Kidney (tissue), 22 donors: ENCODE measurements at places on chromosomes 7 and 10.

DNA sequence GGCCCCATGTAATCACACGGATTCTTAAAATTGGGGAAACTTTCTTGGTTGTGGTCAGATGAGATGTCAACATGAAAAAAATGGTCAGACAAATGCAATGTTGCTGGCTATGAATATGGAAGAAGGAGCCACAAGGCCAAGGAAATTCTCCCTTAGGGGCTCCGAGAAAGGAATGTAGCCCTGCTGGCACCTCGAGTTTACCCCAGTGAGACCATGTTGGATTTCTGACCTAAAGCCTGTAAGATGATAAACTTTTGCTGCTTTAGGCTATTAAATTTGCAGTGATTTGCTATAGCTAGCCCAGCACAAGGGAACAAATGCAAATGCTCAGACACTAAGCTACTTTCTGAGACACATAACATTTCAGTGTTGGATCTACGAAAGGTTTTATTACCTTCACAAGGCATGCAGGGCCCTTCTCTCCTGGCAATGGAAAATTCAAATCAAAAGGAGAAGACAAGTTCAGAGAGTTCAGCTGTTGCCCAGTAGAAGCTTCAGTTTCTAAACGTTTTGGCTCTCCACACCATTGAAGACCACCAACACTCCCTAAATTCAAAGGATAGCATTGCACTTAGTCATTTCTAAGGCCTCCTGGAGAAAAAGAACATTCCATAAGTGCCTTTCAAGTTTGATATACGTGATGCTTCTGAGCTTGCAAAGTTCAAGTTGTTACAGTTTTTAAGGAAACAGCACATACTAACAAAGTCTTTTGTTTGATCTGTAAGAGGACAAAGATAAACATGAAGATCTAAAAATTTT lies 23.4 kb downstream of the MCMBP start:
- no peak for DNase-seq

DNA sequence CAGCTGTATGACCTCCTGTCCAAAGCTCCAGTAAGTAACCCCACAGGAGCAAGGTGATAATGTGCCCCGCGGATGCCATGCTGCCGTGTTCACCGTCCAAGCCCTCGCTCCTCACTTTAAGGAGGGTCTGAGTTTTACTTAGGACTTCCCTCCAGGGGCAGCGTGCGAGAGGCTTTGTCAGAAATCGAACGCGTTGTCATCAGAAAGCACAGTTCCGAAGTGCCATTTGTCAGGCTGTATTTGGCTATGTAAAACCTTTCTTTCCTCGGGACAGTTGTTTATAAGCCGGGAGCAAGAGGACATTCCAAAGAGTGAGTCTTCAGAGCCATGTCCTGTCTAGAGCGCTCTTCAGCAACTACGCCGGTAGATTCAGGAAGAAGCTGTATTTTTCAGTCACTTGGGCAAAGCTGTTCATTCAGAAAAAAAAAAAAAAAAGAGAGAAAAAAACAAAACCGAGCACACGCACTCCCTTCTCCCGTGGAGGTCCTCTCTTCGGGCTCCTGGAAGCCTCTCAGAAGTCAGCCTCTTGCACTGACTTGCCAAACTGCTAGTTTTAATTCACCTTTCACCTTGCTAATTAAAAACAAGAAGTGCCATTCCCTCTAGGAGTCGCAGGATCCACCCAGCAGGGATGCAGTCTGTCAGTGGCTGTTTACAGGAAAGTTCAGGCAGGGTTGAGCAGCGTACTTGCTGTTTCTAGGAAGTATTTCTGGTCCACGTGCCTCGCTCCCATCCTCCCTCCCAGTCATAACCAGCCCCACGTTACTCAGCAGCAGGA lies at the start of gene SEMA3E:
Gene SEMA3E (minus strand): TSS at position 676 of the 778 bp plus-strand sequence.
- peak; percentile 45 for DNase-seq

GRCh38 chr10:61812052-61812721 lies 89.3 kb upstream of the ARID5B start:
- no peak for DNase-seq

GRCh38 chr7:84642611-84643010 lies 448.0 kb upstream of the SEMA3A start:
- no peak for DNase-seq

GRCh38 chr7:25726170-25726780 lies 425.7 kb upstream of the NFE2L3 start:
- DNase-seq, result peak; percentile 39

- DNase-seq, result no peak
Observed at GRCh38 chr7:155355176-155355575, 57.5 kb downstream of the INSIG1 start.

DNA sequence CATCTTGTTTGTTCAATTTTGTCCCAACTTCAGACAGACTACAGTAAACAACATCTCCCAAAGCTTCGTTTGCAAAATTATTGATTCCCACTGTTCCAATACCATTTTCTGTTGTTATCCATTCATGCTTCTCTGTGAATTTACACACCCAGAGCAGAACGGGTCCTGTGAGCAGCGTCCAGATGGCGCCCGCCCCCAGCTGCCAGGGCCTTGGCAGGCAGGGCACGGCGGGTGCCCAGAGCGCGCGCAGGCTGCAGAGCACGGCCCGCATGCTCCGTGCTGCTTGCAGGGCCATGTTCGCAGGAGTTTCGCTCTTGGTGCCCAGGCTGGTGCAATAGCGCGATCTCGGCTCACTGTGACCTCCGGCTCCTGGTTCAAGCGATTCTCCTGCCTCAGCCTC lies 32.5 kb upstream of the SEPTIN7 start:
- no peak for DNase-seq

GRCh38 chr10:104406715-104407650 lies 53.4 kb downstream of the CFAP58 start:
- DNase-seq, result peak; percentile 56

GRCh38 chr7:132996581-132997242 lies 85.2 kb downstream of the CHCHD3 start:
- DNase-seq, result peak; percentile 46

DNA sequence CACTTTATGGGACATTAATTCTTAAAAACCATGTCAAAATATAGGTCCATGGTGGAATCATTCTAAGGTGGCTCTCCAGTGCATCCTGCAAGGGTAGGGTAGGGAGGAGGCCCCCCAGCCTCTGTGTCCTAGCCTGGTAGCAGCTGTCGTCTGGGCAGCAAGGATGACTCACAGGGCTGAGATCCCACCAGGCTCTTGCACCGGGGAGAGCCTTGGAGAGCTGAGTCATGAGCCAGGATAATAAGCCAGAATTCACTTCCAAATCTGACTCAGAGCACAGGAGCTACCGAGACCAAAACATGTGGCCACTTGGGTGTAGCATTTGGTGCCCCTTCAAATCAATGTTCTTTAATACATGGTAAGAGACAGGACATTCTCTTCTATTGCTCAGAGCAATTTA lies 298.5 kb downstream of the NEBL start:
- DNase-seq, result no peak

DNA sequence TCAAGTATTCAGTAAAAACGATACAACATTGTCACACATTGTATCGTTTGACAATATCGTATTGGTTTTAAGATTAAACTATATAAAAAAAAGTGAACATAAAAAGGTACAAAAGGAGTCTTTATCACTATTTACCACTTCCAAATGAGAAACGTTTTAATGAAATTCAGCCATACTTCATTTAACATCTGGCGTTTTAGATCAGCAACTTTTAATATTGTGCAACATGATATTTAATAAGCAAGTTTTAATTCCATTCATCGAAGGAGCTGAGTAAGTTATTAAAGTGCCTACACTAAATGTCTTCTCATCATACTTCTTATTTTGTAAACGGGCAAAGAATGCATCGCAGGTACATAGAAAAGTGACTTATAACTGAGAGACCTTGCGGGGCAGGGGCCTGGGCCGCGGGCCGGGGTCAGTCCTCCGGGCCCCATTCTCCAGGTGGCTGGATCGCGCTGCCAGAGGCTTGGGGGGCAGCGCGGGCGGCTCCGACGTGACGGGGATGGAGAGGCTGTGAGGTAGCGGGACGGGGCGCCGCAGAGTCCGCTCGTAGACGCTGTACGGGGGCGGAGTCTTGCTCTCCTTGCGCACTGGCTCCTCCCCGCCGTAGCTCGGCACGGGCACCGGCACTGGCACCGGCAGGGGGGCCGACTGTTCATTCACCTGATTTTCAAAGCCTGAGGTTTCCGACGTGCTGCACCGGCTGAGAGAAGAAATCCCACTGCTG lies 165.8 kb upstream of the IMMP2L start:
- DNase-seq, result no peak

GRCh38 chr7:25894002-25894901 lies 257.7 kb upstream of the NFE2L3 start:
- DNase-seq, result no peak

DNA sequence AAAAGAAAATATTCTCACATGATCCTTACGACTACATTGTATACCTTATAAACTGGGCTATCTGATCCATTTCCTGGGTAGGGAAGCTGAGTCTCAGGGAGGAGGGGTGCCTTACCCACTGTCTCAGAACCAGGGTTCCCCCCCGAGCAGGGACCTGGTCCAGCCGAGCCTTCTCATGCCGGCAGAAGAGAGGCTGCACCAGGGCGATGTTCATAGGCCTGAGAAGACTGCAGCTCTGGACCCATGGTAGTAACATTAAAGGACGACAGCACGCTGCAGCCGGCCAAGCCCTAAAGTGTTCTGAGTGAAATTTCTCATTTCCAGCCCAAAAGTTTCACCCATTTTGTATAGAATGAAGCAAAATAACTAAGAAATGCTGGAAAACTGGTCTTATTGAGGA lies 163.0 kb upstream of the TNS3 start:
- DNase-seq, result no peak

- DNase-seq, result no peak
Observed at GRCh38 chr7:158606671-158607424, 19.2 kb upstream of the PTPRN2 start.

- no peak for DNase-seq
Observed at GRCh38 chr10:63619426-63619825, 98.2 kb downstream of the REEP3 start.

GRCh38 chr7:91814189-91814588 lies 66.3 kb downstream of the MTERF1 start:
- DNase-seq, result no peak

DNA sequence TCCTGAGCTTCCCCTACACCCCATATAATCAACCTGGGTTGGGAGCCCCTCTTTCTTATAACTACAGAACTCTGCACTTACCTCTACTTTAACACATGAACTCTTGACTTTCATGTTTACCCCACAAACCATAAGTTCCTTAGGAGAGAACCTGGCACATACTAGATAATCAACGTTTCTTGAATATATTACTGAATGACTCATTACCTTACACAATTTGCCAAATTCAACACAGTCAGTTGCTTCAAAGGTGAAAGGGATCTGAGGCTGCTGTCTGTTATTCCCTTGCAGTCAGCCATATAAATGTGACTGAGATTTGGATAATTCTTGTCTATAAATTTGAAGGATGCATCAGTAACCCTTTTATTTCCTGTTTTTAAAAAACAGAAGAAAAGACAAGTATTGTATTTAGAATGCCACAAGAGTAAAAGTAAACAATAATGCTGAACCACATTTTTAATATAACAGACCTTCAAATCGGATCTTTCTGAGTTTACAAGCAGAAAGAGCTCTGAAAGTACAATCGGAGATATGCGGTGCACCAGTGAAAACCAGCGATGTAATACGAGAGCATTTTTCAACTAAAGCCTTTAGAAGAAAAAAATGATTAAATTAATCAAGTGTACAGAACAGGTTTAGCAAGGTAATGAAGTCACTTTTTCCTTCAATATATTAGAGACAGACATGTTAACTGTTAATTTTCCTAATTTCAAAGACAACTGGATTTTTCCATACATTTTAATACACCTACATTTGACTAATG lies 29.5 kb upstream of the LRRC17 start:
- peak; percentile 49 for DNase-seq

DNA sequence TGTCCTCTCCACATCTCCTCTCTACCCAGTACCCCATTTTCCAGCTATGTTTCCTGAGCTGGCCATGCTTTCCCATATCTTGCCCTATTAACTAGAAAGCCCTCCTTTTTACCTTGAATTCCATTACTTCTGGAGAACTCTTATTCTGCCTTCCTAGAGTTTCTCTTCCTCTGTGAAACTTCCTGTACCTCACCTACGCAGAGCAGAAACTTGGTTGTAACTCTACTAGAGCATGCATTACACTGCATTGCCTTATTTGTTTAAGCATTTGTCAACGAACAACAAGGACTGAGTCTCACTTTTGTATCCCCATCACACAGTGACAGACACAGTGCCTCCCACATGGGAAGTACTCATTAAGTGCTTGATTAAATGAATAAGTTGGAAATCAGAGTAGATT lies 36.4 kb downstream of the VCL start:
- DNase-seq, result no peak
